Astrocyte of the spinal cord (primary cell): ENCODE measurements at places on chromosomes 12 and 14.
A peak's percentile ranks its signal among the peaks of the same experiment; 100 is the strongest.

GRCh38 chr12:89695100-89695499, 13.5 kb downstream of the ATP2B1 start:
- peak; percentile 56 for DNase-seq

GRCh38 chr12:47268501-47269454, 189.0 kb upstream of the AMIGO2 start:
- DNase-seq, result no peak

- DNase-seq, result no peak
Measured at GRCh38 chr14:62665286-62665685, 380.0 kb downstream of the KCNH5 start.

- no peak for DNase-seq
Measured at GRCh38 chr12:4789776-4790175, 69.6 kb downstream of the GALNT8 start.

DNA sequence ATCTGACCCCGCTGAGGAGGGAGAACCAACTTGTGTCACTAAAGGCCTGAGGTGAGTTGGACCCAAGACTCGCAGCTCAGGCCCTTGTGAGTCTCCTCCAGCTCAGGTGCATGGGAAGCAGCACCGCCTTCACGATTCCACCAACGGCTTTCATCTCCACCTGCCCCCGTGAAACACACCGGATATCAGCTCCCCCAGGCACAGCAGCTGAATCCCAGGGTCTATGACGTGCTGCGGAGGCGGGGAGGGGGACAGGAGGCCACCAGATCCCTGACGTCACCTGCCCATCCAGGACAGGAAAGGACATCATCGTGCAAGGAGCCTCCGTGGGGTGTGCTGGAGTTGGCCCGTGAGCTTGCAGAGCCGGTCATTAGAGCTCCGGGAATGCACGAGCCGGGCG, 18.5 kb upstream of the SFSWAP start:
- no peak for DNase-seq

DNA sequence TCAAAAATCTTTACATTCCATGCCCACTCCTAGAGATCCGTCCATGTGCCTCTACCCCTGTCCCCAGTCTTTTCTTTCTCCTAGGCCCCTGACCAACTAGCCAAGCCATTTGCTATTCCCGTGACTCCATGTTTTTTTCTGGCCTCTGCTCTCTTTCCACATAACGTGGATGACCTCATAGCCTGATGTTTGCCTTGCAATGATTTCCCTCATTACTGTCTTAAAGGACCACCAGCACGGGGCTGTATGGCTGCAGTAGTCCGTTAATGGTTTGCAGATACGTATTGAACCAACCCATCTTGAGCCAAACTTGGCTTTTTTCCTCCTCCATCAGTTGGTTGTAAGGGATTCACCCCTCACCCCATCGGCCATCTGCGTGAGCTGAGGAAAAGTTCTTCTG, 226.0 kb downstream of the PCNX1 start:
- no peak for DNase-seq
